ENCODE measurements at places on chromosomes 2 and 18.

GRCh38 chr2:235621736-235622135 lies 127.9 kb downstream of the AGAP1 start:
- DNase-seq = no peak

GRCh38 chr2:217703102-217703501 lies 299.7 kb downstream of the TNS1 start:
- no peak for DNase-seq

DNA sequence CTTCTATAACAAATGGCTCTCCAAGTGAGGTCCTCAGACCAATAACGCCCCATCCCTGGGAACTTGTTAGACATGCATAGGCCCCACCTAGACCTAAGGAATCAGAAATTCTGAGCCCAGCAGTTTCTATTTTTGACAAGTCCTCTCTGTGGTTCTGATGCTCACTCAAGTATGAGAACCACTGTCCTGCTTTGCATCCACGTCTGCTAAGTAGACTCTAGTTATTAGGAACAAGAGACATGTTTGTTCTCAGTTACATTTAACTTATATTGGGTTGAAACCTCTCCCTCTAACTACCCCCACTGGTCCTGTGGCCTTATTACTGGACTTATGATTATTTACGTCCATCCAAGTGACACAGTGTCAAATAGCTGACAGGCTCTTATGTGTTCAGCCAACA lies 70.3 kb downstream of the TMEM17 start:
- DNase-seq = no peak

DNA sequence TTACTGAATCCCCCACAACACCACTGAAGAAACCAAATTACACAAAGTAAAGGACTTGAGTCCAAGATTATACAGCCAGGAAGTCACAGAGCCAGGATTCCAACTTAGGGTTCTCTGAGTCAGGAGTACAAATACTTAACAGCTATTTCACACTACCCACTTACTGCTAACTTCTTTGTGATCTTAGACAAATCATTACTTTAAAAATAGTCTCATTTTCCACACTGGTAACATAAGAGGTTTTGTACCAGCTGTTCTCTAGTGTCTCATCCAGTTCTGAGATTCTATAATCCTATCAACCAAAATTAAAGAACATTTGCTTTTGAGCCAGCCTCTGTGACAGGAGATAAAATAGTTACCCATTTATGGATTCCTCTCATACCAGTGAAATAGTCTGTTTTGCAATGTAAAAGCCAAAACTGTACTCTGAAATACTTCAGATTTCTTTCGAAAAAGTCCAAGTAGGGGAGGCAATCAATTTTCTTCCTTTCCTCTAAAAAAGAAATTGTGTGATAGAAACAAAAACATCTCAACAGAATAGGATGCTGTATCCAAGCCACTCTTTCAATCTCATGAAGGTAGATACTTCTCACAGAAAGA lies 157.6 kb downstream of the LRATD1 start:
- DNase-seq = no peak

- DNase-seq = no peak
Measured at GRCh38 chr2:28378679-28379584, 13.7 kb upstream of the FOSL2 start.

- DNase-seq = no peak
Measured at GRCh38 chr2:11491348-11491933, 25.5 kb upstream of the E2F6 start.

DNA sequence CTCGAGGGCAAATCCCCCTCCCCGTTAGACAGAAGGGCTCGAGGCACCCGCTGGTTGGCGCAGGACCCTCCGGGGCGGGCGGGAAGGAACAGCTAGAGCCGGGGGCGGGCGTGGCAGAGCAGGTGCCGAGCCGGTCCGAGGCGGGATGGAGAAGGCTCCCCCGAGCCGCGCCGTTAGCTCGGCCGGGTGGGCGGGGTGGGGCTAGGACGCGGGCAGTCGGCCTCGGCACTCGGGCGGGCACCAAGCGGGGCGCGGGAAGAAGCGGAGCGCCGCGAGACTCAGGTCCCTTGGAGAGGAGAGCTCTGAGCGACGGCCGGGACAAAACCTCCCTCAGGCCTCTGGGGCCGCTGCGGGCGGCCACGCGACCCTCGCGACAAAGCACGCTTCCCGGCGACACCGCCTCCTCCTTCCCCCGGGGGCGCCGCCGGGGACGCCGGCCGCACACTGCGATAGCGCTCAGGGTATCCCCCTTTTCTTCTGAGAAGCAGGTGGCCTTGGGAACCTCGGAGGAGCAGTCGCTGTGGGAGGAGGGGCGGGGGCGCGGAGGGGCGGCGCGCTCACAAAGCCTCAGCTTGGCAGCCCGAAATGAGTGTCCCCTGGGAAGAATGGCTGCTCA lies 721 bp downstream of the FHOD3 start:
- DNase-seq = no peak

DNA sequence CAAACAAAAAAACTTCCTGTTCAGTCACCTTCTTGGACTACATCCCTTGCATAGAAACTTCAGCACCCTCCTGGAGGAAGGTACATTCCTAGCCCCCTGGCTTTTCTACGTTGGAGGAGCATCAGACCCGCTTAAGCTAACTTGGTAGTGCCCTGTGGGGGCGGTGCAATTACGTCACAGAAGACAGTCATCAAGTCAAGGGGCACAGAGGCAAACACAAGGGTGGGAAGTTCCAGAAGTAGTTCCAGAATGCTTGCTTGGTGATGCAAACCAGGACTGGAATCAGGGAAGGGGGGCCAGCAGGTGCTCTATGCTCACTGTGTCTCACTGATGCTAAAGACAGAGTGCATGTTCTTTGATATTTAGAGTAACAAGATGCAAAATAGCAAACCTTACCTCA lies 15.2 kb upstream of the AGFG1 start:
- DNase-seq = no peak

DNA sequence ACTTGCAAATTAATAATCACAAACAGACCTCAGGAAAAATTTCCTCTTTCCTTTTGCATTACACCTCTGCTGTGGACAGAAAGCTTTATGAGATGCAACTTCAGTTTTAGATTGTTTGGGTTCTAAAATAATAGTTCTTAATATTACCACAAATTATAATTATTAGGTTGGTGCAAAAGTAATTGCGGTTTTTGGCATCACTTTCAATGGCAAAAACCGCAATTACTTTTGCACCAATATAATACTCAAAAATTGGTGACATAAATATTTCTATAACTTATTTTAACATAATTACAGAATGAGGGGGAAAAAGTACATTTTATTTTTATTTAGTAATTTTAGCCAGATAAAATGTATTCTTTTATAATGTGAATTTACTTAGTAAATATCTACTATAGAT lies 804.4 kb upstream of the FAM98A start:
- DNase-seq = no peak

DNA sequence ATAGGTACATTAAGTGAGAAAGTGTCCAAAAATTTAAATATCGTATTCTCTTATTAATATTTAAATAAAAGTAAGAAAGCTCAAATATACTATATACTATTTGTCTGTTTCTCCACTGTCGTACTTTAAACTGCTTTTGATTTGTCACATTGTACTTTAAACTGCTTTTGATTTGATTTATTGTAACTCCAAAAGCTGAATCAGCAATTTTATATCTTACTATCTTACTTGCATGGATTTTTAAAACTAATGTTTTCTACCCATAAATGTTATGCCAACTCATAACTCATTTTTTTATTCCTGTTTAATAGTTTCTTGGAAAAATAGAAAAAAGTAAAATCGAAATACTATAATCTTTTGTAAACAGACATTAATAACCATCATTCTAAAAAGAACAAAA lies 1128.2 kb upstream of the ACVR2A start:
- DNase-seq = no peak

- DNase-seq = no peak
Measured at GRCh38 chr18:3156325-3156640, 63.5 kb downstream of the MYOM1 start.

GRCh38 chr2:142721015-142721414 lies 156.4 kb upstream of the KYNU start:
- no peak for DNase-seq

DNA sequence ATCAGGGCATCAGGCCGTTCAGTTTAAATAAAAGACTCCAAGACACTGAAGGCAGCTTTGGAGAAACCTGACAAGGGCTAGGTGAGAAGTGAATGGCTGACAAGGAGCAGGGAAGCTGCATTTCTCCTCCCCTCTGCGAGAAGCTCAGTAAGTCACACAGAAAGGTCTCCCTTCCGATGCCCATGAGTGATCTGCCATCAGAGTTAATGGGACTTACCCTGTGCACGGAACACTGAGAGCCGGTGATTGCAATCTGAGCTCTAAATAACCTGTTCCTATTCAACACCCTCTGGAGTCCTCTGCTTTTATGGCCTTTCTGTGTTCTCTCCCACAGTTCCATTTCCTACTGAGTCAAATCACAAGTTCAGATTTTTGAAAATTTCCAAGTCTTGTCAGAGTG lies 322.2 kb upstream of the MYT1L start:
- DNase-seq = no peak

- no peak for DNase-seq
Measured at GRCh38 chr18:6242004-6242403, 172.7 kb downstream of the L3MBTL4 start.

DNA sequence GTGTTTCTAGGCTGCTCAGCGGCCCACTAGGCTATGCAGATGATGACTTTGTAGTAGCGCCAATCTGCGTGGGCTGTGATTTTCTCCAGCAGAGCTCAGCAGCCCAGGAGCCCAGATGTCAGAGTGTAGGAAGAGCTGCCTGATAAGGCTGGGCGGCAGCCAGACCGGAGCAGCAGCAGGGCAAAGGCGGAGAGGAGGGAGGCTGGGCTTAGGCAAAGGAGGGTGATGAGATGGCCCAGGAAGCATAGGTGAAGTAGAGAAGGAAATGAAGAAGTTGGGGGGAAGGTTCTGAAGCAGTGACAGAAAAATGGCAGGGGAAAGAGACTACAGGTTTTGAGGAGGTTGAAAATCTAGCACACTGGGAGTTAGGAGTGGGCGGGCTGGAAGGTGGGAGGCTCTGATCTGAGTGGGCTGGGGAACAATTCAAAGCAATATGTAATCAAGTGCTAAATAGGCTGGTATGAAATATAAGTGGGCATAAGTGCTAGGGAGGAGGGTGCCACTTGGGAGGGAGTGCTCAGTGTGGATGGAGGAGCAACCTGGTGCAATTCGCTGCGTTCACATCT lies 50.6 kb upstream of the STPG4 start:
- DNase-seq = no peak

DNA sequence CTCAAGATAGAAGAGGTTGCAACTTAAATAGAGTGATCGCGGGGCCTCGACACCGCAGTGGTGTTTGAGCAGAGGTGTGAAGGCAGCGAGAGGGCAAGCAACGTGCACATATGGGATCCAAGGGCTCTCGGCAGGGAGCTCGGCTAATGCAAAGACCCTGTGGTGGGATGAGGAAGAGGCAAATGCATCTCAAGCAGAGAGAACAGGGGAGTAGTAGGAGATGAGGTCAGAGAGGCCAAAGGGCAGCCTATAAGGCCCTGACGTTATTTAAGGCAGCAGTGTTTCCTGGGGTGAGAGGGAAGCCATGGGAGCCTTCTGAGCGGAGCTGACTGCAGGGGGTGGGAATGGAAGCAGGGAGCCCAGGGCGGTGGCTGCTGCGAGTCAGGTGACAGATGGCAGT lies 74.5 kb downstream of the MRPS9 start:
- no peak for DNase-seq
